ENCODE measurements at places on chromosomes 5 and 9. TPM values are rescaled to one million over a fixed set of nuclear protein-coding genes. Genes with fewer than 3 reads are reported as not detected.
A peak's percentile ranks its signal among the peaks of the same experiment; 100 is the strongest.

The CD74 gene
- total RNA-seq: 239 TPM

DNA sequence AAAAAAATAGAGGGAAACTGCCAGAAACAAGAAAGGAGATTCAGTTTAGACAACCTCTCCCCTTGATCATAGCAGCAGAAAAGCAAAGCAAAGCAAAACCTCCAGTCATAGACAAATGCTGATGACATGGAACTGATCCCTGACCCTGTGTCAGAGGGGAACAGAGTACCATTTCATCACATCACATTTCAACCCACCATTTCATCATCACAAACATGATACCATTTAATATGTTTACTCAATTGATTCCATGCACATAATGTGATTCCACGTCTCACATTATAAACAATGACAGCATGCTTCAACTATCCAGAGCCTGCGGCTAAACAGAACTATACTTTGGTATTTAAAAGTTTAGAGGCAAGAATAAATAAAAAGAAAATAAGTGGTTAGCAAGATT is 28.7 kb upstream of the ACOT12 start:
- DNase-seq: no peak

DNA sequence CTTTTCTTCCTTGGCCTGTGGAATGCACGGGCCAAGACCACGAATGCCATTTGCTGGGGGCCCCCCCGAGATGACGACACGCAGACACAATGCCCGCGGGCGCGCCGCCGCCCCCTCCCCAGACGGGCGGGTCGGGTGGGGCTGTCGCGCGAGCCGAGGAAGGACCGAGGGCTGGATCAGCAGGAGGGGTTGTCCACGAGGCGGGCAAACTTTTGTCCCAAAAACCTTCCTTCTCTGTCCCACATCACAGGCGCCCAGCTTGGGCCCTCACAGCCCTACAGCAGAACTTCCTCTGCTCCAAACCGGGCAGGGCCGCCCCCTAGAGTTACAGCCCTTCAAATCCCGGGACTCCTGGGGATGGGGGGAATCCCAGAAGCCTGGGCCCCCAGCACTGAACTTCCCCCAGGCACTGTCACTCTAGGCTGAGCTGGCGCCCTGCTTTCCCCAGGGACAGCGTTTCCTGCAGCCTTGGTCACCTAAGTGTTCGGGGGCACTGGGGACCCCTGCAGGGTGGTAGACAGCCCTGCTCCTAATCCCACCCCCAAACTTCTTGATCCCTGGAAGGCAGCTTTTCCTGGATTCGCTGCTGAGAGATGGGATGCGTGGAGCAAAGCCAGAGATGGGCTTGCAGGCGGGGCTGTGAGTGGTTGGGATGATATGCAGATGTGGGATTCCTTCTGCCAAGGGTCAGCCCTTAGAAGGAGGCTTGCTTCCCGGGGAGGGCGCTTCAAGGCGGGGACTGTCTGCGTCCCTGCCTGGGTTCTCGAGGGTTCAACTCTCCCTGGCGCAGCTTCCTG is 980 bp downstream of the COL5A1 start:
- DNase-seq: no peak

The GABBR2 gene
- total RNA-seq: 1.1 TPM

The TRAF1 gene
- total RNA-seq: 2.4 TPM

DNA sequence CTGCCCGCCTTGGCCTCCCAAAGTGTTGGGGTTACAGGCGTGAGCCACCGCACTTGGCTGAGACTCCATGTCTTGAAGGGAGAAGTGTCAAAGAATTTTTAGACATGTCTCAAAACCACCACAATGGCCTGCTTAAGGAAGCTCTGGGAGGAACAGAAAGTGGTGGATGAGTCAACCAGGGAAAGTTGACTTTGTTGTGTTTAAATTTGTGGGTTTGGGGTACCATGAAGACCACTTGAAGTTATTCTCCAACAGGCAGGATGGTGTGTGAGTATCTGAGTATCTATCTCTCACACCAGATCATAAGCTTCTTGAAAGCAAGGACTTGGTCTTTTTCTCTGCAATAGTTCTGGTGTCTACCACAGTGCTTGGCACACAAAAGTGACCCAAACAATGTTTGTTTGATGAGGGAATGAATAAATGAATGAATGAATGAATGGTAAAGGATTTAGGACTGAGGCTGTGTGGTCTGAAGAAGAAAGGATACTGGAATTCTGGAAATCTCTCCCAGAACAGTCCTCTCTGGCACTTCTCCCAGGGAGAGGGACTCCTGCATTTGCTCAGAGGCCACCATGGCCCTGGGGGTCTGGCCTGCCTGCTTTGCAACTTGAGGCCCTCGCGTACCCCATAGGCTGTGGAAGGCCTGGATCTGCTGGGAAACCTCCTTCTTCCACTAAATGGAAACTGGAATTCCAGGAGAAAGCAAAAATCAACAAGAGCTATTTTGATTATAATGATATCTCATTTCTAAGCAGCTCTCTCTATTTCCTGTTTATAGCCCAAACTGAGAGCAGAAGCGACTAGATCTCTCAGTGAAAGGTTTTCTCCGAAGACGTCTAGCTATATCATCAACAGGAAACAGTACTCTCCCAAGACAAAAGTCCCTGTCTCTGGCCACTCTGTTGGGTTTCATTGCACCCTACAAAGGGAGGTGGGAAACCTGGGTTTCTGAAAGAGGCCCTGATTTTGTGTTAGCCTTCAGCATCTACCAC is 187.9 kb downstream of the PALM2AKAP2 start:
- no peak for DNase-seq

- DNase-seq: peak; percentile 58
Measured at GRCh38 chr5:135473956-135474670, 22.0 kb upstream of the TIFAB start.

DNA sequence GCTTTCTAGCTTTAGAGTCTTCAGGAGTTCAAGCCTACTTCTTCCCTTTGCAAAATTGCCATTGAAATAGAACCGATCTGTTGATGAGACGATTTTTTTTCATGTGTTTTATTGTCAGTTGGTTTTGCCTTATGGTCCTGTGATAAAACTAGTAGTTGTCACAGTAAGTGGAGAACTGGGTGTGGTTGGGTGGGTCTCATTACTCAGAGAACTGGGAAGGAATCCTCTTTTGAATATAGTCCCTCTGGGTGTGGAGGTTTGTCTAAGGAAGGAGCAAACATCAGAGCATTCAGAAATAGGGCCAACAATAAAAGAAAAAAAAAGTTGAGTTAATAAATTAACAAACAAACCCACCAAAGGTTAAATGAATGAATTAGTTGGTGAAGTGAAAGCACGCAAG is 69.0 kb downstream of the ALDH1A1 start:
- DNase-seq: no peak

The DDX4 gene
- not detected for total RNA-seq

GRCh38 chr9:27430750-27431535 is 93.1 kb upstream of the IFNK start:
- no peak for DNase-seq

The UHRF2 gene
- total RNA-seq: 14.3 TPM

The ANKRD18A gene
- total RNA-seq: 3.0 TPM

The ASPN gene
- total RNA-seq: 30.3 TPM

- DNase-seq: no peak
Measured at GRCh38 chr5:136200130-136200529, 7.2 kb upstream of the SMIM32 start.

DNA sequence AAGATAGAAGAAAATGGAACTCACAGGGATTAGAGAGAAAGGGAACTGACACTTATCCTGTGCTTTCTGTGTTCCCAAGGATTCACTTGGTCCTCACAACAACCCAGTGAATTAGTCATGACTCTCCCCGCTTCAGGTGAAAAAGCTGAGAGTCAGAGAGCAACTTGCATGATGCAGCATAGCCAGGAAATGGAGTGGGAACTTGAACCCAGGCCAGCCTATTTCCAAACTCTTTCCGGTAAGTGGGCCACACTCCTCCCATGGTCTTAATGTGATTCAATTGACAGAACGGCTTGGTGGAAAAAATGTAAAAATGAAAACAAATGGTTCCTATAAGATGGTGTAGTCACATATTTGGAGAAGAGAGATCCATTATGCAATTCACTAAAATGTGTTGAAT is 45.9 kb upstream of the CEMIP2 start:
- no peak for DNase-seq

The SLCO4C1 gene
- total RNA-seq: 0.19 TPM

- DNase-seq: no peak
Measured at GRCh38 chr9:26133537-26133936, 455.3 kb upstream of the TUSC1 start.

DNA sequence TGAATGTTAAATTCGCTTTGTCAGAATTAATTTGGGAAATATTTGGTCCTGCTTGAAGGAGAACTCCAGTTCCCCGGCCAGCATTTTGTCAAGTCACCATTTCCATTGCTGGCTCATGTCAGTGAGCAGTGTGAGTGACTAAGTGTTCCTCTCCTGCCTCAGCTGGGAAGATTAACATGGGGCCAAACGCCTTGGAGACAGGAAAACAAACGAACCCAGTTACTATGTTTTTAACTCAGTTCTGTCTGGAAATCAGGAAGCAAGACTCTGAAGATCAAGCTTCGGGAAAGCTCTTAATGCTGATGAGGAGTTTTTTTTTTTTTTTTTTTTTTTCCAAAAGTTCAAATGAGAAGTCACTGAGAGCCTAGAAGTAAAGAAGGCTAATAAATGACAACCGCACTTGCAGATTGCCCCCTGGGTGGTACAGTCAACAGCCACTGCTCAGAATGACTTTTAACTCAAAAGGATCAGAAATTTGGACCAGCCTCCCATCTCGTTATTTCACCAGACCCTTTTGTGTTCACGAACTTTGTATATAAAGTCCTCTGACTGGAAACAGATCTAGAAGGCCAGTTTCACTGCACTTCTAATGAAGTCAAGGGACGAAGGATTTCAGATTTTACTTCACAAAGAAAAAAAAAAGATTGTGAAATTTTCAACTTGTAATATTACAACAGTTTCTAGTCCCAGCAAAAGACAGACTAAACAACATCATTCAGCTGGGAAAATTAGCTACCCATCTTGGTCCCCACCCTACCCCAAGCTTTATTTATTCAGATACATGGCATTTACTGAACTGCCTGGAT is 121.3 kb downstream of the LHFPL2 start:
- no peak for DNase-seq

DNA sequence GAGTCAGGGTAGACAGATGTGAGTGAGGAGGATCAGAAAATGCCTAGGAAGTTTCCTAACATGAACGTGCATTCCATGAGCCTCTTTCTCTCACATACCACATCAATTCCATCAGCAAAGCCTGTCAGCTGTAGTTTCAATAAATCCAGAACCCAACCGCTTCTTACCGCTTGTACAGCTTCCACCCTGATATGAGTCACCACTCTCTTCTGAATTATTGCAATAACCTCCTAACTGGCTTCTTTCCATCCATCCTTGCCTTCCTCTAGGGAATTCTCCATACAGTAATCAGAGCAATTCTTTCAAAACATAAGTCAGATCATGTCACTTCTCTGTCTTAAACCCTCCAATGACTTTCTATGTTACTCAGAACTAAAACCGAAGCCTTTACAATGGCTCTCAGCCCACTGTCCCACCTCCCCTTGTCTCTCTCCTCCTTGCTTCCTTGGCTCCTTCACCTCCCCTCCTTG is 8.1 kb upstream of the RAD23B start:
- DNase-seq: no peak

DNA sequence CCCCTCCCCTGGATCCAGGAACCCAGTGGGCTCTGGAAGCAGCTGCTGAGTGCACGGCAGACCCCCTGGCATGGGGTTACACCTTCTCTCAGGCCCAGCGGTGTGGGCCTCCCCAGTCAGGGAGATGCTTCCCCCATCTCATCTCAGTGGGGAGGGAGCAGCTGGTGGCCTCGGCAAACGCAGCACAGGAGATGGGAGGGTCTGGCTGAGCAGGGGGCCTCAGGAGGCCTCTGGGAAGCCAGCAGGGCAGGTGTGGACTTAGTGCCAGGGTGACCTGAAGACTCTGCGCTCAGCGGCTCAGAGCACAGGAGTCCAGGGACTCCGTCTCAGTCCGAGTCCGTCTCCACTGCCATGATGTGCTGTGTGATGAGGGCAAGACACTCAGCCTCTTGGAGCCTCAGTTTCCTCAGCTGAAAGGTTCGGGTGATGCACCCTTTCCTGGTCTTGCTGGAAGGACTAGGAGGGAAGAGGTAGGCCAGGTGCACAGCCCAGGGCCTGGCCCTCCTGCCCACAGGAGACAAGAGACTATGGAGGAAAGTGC is 100.6 kb downstream of the GTF3C4 start:
- no peak for DNase-seq

GRCh38 chr5:90379652-90380051 is 29.9 kb downstream of the CETN3 start:
- DNase-seq: no peak

The ZNF618 gene
- total RNA-seq: 1.7 TPM

DNA sequence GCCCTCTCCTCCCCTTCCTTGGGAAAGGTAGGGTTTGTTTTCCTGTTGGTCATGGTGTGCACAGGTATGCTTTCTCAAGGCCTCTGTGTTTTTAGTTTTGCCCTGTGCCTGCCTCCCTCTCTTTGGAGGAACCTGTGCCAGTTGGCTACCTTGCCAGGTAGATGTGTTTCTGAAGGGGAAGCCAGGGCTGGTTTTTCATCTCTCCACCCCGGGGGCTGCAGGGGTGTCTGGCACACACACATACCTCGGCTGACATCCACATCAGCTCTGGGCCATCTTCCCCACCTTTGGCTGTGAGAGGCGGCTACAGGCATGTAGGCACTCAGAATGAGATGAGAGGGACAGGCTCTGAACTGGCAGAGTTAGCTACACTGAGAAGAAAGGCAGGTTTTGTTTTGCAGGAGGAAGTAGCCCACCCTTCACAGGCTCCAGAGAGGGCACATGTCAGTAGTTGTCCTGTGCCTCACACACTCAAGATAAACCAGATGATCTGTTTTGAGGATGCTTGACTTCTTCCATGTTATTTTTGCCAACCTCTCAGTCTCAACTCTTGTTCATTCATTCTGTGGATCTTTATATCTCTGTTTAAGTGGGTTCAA is 9.7 kb downstream of the RGMB start:
- DNase-seq: no peak

- no peak for DNase-seq
Measured at GRCh38 chr9:111992523-111992922, 95.9 kb downstream of the UGCG start.

- DNase-seq: no peak
Measured at GRCh38 chr9:128167209-128167608, 7.1 kb downstream of the BBLN start.

- no peak for DNase-seq
Measured at GRCh38 chr9:37534901-37535300, 41.3 kb downstream of the FBXO10 start.

DNA sequence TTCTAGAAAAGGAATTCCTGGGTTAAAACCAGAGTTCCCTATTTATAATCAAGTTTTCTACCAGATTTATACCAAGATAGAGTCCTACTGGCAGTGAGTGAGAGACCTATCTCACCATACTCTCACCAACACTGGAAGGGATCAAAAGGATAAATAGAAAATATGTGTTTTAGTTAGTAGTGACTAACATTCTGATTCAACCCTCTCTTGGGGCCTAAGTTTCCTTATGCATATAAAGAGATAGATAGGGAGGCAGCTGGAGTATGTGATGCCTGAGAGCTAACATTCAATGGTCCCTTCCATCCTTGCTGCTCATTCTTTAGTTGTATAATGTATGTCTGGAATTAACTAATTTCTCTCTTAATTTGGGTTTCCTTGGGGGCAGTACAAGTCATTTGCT is 32.0 kb downstream of the CKMT2 start:
- no peak for DNase-seq

All from cardiac septum (tissue), 1 donor.